NAMALWA (cell line): ENCODE measurements at places on chromosomes 1 and 21.

GRCh38 chr1:147171399-147172167 lies 687 bp downstream of the PRKAB2 start:
- peak; percentile 33 for DNase-seq

DNA sequence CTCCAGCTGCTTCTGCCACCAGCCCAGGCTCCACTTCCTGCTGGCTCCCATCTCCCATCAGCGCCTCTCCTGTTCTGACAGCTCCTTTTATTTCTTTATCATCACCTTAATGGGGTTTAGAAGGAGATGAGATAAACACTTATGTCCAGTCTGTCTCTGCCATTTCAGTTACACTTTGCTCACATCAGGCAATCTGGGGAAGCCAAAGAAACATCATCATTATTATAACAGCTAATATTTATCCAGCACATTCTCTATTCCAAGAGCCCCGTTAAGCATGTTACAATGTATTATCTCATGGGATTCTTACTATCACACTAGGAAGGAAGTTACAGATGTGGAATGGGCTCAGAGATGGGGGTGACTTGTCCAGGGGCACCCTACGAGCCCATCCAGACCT lies 31.2 kb downstream of the DMRTB1 start:
- no peak for DNase-seq

- DNase-seq: no peak
These were observed 142.9 kb downstream of the BACH1 start for GRCh38 chr21:29441651-29442050.

GRCh38 chr1:168719306-168720111 lies 9.5 kb downstream of the DPT start:
- DNase-seq: no peak

DNA sequence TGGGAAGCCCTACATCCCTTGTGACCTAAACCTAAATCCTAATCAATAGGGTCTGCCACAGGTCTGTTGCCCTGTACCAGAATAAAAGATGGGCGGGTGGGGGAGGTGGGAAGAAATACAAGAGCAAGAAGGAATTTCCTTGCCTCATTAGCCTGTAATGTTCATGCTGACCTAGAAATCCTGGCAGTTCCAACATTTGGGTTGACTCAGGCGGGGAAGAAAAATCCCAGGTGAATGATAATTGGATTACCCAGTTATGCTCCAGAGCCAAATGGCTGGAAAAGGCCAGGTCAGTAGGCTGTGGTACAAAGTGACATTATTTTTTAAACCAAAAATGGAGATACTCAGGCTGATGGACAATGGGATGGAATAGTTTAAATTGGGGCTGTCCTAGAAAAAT lies 27.3 kb upstream of the A3GALT2 start:
- no peak for DNase-seq

GRCh38 chr1:27322569-27323240 lies 742 bp downstream of the TMEM222 start:
- peak; percentile 38 for DNase-seq

DNA sequence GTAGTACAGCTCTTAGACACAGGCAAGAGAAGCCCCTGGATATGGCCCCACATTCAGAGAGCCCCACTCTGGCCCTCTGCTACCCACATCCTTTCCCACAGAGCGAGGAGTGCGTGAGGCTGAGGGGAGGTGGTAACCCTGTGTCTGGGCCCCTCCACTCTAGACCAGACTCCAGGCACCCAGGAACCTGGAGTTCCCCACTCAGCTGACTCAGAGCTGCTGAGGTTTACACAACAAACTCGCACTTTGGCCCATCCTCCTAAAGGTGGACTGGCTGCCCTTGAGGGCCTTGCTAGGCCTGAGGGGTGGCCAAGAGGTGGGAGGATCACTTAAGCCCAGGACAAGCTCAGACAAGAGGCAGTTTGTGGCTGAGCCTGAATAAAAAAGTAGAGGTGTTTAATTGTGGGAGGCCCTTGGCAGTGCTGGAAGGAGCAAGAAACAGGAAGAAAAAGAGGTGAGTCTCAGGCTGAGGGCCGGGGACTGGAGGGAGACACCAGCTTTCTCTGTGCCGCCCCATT lies 10.7 kb downstream of the MR1 start:
- no peak for DNase-seq

GRCh38 chr1:199685369-199685768 lies 342.1 kb upstream of the NR5A2 start:
- DNase-seq: no peak

DNA sequence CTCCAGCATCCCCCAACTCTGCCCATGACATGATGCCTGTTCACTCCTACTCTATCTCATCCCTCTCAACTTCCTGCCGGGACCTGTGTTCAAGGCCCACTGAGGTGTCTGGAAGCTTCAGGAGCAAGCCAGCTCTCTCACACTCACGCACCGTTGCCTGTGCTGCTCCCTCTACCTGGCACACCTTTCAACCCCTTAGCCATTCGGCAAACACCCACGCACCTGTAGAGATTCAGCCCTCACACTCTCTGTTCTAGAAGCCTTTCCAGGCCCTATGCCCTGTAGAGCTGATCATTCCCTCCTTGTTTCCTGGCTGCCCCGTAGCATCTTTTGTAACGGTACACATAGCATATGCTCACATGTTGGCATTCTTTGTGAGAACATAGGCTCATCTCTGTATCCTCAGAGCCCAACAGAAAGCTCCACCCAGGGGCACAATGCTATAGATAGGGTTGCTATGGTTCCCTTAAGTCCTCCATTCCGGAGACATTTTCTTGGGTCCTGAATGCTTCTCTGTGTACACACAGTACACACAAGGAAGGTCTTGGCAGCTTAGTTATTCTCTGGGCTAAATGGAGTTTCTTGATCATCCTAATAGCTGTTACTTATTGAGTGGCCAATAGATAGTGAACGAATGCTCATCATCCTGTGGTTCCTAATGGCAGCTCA lies 1.3 kb downstream of the C8B start:
- DNase-seq: no peak

DNA sequence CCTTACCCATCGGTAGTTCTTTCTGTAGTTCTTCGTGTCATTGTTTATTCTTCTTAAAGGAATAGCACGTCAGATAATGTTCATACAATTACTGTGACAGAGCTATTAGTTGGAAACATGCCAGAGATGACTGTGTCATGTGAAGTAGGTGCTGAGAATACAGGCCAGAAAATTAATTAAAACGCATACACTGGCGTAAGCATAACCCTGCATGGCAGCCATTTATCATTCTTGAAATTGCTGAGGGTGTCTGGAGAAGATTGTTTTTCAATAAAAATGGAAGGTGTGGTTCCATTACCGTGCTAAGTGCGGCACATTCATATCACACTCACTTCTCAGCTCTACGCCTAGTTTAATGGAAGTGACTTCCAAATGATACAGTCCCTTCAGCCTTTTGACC lies 7.8 kb downstream of the ETS2 start:
- DNase-seq: no peak

- no peak for DNase-seq
These were observed 173.5 kb downstream of the PSMG1 start for GRCh38 chr21:39009587-39010225.

- no peak for DNase-seq
These were observed 26.7 kb upstream of the CYP4X1 start for GRCh38 chr1:46996659-46997281.

- no peak for DNase-seq
These were observed 72.8 kb downstream of the PTPRU start for GRCh38 chr1:29309075-29309474.

DNA sequence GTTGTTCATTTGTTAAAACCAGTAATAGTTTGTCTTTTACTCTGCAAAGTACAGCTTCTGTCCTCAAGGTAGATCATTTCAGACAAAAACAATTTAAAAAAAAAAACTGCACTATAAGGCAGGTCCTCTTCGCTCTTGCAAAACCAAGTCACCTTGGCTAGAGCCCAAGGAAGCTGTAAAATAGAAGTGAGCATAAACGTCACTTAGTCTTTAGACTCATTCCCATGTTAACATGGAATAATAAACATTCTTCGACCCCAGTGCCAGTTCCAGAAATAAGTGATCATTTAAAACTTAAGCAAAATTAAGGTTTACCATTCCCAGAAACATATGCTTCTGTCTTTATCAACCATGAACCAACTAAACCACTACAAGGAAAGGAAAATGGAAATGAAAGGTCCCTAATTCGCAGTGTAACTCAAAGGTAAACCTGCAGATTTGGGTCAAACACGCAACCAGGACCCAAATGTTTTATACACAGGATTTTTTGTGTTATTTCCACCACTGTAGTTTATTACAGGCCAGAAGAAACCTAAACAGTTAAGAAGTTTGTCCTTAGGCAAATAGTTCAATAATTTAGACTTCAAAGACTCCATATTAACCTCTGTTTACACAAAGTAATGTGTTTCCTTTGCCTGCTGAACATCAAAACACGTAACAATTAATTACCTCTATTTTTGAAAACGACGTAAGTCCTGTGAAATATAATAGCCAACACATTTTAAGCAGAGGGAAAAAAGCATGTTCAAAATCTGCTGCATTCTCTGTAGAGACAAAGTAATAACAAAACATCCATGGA lies 54.6 kb downstream of the TGFBR3 start:
- no peak for DNase-seq

- DNase-seq: no peak
These were observed 6.9 kb upstream of the SPOCD1 start for GRCh38 chr1:31822766-31823165.

- no peak for DNase-seq
These were observed 32.5 kb downstream of the XKR8 start for GRCh38 chr1:27992276-27992675.

DNA sequence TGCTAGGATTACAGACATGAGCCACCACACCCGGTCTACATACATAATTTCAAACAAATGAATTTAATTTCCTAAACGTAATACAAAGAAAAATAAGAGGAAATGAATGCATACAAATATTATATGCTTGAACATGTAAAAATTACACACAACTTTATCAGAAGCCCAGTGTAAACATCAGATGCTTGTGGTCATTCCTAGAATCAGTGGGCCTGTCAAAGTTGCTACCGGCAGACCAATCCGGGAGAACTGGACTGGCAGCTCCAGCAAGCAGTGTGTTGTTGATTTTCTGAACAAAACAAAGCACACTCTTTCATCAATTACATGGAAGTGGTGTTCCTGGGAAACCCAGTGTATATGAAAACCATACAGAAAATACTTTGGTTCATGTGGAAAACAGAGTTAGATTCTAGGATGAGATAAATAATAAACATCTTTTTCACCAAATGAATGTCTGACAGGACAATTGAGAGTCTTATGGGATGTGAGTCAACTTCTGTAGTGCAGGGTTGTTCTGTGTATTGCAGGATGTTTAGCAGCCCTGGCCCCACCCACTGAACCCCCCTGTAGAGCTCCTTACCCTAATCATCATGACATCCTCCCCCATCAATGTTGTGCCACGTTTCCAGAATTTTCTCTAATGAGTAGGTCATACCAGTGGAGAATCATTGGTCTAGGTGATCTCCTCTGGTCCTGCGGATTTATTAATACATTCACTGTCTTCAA lies 33.8 kb downstream of the MFSD2A start:
- DNase-seq: no peak

DNA sequence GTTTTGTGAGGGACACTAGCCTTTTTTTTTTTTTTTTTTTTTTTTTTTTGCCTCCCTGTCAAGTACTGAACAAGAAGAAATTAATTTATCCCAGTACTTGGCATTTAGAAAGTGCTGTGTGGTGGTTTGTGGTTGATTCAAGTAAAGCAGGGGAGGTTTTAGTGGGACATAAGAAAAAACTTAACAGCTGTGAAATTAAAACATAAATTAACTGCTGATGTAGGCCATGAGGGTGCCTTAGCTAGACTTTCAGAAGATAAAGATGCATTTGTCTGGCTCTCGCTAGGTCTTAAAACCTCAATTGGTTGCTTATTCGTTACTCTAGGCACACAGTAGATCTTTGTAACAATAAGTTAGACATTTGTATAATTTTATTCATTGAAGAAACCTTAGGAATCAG lies 52.3 kb downstream of the SPATA46 start:
- no peak for DNase-seq

DNA sequence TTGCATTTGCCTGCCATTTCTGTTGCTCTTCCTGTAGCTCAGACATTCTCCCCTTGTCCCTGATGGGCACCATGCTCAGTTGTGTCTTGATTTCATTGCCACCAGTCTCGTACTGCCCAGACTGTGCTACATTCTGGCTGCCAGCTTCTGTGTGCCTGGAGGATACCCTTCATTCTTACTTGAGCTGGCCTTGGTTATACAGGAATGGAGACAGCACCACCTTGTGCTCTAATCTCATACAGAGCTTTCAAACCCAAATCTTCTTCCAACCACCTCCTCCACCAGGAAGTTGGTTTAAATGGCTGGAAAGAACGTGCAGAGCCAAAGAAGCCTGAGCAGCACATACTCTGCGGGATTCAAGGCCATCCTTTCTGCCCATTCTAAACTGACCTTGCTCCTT lies 165.3 kb downstream of the SLC35F3 start:
- peak; percentile 5 for DNase-seq

DNA sequence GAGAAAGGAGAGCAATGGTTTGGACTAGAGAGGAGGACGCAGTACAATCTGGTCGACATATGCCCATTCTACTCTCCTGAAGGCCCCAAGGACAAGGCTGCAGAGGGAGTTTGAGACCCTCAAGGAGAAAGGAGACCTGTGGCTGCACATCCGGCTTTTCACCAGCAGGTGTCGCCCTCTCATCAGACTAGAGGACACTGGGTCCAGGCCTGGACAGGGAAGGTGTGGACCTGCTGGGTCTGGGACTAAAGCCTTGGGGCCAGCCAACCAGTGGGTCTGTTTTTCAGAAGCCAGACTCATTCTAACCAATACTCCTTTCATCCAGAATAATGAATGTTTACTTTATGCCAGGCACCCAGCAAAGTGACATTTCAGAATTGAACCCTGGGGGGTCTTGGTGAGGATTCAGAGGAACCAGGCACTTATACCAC lies 5.0 kb downstream of the SRARP start:
- DNase-seq: peak; percentile 86

GRCh38 chr1:156600733-156601121 lies 552 bp downstream of the GPATCH4 start:
- no peak for DNase-seq

DNA sequence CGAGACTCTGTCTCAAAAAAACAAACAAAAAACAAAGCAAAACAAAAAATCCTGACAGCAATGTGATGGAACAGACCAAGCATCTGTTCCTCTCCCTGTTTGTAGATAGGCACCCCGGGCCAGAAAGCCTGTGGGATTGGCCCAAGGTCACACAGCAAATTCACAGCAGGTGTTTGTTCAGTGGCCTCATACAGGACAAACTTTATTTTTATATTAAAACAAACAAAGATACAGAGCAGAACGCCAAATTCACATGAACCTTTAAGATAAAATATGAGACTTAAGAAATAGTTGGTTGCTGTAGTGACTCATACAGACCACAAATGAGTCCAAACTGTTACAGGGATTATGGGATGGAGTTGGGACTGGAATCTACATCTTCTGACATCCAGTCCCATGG lies 2.3 kb upstream of the CELA2A start:
- DNase-seq: no peak

DNA sequence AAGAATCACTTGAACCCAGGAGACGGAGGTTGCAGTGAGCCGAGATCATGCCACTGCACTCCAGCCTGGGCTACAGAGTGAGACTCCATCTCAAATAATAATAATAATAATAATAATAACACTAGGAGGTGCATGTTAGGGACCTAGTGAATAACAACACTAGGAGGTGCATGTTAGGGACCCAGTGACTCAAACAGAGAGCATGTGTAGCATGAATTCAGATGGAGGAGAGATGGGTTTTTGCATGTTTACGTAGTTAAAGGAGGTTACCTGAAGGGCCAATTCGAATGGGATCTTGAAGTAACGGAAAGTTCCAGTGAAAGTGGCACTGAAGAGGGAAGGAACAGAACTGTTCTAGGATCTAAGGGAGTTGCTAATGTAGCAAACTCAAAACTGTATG lies 7.1 kb upstream of the KCNK1 start:
- no peak for DNase-seq
